GM23338 (cell line): ENCODE measurements at places on chromosomes 3 and 15. TPM values are rescaled to one million over a fixed set of nuclear protein-coding genes. Genes with fewer than 3 reads are reported as not detected.

DNA sequence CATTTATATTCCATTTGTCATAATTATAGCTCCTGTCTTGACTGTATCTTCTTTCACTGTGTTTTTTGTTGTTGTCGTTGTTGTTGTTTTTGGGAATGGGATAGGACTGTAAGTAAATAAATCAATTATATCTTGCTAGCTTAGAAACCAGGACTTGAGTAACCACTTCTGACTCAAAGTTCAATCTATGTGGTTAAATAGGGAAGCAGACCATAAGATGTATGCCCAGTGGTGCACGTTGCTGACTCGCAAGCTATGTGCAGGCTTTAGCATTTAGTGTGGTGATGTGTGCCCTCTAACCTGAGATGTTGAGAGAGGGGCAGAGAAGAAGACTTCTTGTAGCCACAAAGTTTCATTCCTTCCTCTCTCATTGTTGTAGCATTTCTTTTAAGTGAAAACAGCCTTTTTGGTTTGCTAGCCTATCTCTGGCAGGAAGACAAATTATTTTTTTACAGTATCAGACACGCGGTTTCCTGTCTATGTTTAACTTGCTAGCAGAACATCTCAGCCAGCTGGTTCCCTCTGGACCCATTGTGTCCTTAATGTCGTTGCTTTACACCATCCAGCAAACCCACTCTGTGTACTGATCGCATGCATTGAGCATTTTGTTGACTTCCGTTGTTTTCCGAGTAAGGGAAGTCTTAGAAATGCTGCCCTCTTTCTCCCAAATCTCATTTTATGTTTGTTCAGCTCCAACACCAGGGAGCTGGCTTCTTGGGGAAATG is 52.1 kb downstream of the TGFBR2 start:
- DNase-seq = no peak

DNA sequence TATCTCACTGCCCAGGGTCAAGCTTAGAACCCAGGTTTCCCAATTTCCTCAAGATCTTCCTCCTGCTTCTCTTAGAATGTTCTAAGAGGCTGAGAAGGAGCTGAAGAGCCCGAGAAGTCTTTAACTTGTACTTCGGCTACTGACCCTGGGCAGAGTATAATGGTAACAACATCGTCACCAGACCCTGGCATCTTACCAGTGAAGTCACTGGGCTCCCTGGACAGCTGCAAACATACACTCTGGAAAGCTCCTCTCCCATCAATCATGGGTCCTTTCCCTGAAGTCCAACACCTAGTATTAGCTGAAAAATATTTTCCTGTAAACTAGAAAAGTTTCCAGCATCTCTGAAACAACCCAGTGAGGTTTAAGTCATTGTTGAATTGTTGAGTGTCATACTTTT is 22.7 kb downstream of the CPEB1 start:
- DNase-seq = no peak

DNA sequence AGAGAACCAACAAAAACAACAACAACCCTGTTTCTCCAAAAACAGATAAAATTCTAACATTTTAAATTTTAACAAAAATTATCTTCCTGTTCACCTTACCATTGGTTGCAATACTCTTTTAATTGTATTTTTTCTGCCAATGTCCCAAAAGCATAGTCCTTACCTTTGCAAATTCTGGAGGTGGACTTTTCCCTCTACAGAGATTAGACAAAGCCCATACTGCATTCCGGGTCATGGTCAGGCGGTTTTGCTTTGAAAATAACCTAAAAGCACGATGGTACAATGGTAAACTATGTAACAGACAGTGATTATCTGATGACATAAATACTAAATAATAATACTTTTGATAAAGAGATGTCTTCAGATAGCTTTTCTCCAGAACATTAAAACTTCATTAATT is 35.5 kb upstream of the WDR5B start:
- DNase-seq = no peak

DNA sequence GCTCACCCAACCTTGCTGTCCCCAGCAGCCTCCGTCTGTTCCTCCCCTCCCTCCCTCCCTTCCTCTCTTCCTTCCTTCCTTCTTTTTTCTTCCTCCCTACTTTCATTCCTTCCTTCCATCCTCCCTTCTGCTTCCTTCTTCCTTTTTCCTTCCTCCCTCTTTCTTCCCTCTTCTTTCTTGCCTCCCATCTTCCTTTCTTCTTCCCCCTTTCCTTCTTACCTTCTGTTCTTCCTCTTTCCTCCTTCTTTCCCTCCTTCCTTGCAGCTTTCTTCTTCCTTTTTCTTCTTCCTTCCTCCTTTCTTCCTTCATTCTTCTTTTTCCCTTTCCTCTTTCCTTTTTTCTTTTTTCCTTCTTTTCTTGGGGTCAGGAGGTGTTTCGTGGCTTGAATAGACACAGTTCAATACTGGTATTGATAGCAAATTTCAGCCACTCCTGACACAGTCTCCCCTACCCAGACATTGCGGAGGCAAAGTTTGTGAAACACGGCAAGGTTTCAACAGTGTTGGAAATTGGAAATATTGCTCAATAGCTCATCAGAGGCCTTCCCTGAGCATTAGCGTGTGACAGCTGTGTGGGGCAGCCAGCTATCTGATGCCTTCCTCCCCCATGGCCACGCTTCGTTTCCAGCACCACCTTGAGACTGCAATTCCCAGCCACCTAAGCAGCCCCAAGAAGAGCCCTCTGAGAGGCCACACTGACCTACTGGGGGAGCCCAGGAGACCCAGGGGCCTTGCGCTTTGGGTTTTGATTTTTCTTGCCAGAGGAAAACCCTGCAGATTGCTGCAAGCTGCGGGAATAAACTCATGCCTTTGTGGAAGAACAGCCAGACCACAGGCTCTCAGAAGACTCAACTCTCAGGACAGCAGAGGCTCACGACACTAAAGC is 82.2 kb downstream of the KLF15 start:
- DNase-seq = no peak

Gene SPTBN5
- 1.0 and 1.1 TPM in 2 replicates for total RNA-seq

DNA sequence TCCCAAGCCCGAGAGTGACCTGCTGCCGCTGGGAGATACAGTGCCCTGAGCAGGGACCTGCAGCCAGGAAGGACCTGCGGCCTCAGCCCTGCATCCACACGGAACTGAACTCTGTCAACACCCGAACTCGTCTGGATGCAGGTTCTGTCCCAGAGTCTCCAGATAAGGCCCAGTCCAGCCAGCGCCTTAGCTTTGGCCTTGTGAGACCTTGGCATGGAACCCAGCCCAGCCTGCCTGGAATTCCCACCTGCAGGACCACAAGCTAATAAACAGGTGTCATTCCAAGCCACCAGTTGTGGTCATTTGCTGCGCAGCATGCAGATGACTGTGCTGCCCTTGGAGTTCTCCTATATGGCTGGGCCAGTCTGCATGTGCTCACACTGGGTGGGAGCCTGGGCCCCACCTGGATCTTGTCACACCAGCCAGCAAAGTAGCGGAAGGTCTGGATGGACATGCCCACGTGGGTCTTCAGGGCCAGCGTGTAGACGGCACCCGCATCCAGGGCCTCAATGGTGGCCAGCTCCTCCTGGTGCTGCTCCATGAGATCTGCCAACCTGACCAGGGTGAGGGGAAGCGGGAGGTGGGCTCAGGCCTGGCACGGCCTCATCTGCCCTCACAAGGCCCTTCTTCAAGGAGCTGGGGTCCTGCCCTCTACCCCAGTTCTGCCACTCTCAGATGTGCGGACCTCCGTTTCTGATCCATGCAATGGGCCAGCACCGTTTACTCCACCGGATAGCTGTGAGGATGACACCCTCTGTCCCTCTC is 47.2 kb upstream of the SLC41A3 start:
- no peak for DNase-seq

Gene CTXND1
- total RNA-seq = not detected in 2 replicates

- DNase-seq = no peak
Observed at GRCh38 chr3:188516515-188516914, 362.6 kb downstream of the LPP start.

DNA sequence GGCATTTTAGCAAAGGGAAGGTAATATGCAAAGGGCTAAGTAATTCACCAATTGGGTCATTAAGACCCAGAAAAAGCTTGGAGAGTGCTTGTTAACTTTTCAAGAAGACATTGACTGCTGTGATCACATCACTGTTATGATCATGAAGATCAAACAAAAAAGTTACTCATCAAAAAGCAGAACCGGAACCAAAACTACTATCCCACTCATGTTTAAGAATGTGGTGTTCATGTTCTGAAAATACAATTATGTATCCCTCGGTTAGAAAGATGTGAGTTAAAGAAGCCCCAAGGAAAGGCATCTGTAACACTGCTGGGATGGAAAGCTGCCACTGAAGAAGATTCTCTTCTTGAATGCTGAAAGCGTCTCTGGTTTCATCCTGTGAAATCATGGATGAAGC is 32.6 kb downstream of the BBX start:
- no peak for DNase-seq

Gene OGG1
- 25.4 and 27.6 TPM in 2 replicates for total RNA-seq

Gene ANKRD34C
- not detected in 2 replicates for total RNA-seq

Gene TNFAIP8L3
- total RNA-seq = 0.31 and 0.54 TPM in 2 replicates
